ENCODE measurements at places on chromosomes 2 and 18.

GRCh38 chr18:33838054-33838453 lies 260.0 kb downstream of the ASXL3 start:
- DNase-seq: no peak

GRCh38 chr2:112483831-112484230 lies 1.9 kb downstream of the TTL start:
- DNase-seq: no peak

- DNase-seq: no peak
These were observed 48.2 kb upstream of the SP3 start for GRCh38 chr2:174013315-174013751.

DNA sequence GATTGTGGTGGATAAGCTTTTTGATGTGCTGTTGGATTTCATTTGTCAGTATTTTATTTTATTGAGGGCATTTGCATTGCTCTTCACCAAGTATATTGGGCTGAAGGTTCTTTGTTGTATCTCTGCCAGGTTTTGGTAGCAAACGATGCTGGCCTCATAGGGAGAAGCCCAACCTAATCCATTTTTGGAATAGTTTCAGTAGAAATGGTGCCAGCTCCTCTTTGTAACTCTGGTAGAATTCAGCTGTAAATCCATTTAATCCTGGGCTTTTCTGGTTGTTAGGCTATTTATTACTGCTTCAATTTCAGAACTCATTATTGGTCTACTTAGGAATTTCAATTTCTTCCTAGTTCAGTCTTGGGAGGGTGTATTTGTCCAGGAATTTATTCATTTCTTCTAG lies 309.8 kb upstream of the SETBP1 start:
- no peak for DNase-seq

All from stimulated activated CD8-positive, alpha-beta memory T cell treated with anti-CD3 and anti-CD28 coated beads, Interleukin-7, amount 100 ng/mL, for 1 hour (primary cell).